ENCODE measurements at places on chromosomes 3 and 15.

- DNase-seq: no peak
Observed at GRCh38 chr3:51360806-51361205, 24.3 kb upstream of the MANF start.

- DNase-seq: no peak
Observed at GRCh38 chr15:74868059-74868458, 5.1 kb downstream of the SCAMP2 start.

GRCh38 chr3:140247775-140248174, 312.8 kb downstream of the CLSTN2 start:
- DNase-seq: no peak

GRCh38 chr3:123285066-123285465, 83.3 kb downstream of the SEC22A start:
- no peak for DNase-seq

DNA sequence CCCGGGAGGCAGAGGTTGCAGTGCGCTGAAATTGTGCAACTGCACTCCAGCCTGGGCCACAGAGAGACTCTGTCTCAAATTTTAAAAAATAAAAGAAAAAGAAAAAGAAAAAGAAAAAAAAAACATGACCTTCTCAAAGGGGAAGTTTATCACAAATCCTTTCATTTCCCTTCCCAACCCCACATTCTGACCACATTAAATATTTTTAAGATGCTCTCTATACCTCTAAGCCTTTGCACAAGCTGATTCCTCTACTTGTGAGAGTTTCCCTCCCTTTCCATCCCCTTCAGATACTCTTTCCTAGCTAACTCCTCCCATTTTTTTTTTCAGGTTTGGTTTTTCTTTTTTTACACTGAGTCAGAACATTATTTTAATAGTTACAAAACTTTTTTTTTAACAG, 4.0 kb downstream of the HIGD1A start:
- DNase-seq: no peak

- DNase-seq: no peak
Observed at GRCh38 chr3:143608966-143609365, 239.3 kb downstream of the SLC9A9 start.

DNA sequence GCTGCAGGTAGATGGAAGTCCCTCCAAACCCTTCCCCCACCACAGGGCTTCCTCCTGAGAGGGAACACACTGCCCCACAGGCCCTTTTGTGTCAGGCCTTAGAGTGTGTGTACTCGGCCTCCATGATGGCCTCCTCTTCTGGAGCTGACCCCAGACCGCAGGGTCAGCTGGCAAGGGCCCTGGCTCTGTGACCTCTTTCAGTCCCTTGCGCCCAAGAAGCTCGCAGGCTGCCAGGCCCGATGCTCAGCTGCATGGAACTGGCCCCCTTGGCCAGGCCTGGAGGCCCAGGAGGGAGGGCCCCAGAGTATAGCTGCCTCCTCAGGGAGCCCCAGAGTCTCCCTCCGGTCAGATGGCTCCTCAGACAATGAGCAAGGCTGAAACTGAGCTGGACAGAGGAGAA, 23.4 kb upstream of the ANKDD1A start:
- DNase-seq: no peak

- DNase-seq: no peak
Observed at GRCh38 chr3:17639257-17639656, 103.2 kb downstream of the TBC1D5 start.

GRCh38 chr15:26661748-26662147, 111.1 kb downstream of the GABRB3 start:
- no peak for DNase-seq

DNA sequence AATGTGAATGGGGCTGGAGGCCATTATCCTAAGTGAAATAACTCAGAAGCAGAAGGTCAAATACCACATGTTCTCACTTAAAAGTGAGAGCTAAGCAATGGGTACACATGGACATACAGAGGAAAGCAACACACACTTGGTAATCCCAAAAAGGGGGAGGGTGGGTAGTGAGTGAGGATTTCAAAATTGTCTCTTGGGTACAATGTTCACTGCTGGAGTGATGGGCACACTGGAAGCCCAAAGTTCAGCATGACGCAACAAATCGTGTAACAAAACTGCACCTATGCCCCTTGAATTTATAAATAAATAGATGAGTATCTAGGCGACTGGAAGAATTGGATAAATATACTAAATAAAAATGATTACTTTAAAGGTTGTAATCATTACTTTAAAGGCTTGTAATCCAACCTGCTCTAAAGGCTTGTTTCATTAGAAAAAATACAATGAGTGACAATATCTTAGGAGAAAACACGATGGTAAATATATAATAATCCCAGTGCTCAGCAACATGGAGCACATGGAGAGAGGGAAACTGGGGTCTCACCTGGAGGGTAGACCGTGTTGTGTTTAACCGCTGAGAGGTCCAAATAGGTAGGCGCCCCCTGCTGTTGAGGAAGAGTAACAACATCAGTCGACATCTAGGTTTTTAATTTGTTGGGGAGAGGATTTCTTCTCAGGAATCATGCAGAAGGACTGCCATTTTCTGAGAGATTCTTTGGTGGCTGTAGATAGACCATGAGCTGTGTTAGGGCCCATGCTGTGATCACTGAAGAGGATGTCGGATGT, 78.5 kb upstream of the ROBO1 start:
- no peak for DNase-seq

DNA sequence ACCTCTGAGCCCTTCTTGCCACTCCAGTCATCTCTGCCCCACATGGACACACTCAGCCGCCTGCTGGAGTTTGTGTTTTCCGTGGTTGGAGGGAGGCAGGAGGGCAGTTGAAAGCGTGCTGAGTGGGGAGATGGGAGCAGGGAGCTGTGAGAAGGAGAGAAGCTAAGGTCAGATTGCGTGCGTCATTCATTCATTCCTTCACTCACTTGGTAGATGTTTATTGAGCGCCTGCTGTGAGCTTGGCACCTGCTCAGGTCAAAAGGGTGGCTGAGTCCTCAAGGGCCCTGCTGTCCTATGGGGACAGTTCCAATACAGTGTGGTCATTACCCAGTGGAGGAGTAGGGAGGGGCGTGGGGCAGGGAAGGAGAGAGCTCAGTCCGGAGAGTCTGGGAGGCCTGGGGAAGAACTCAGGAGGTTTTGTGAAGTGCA, 23.5 kb downstream of the LIMD1 start:
- DNase-seq: no peak

- no peak for DNase-seq
Observed at GRCh38 chr3:8456412-8456811, 45.2 kb upstream of the LMCD1 start.

GRCh38 chr3:60669636-60670035, 581.6 kb downstream of the FHIT start:
- no peak for DNase-seq

- DNase-seq: no peak
Observed at GRCh38 chr3:59277816-59278215, 228.0 kb upstream of the CFAP20DC start.
